ENCODE measurements at places on chromosomes 6 and 20. TPM values are rescaled to one million over a fixed set of nuclear protein-coding genes. Genes with fewer than 3 reads are reported as not detected.

DNA sequence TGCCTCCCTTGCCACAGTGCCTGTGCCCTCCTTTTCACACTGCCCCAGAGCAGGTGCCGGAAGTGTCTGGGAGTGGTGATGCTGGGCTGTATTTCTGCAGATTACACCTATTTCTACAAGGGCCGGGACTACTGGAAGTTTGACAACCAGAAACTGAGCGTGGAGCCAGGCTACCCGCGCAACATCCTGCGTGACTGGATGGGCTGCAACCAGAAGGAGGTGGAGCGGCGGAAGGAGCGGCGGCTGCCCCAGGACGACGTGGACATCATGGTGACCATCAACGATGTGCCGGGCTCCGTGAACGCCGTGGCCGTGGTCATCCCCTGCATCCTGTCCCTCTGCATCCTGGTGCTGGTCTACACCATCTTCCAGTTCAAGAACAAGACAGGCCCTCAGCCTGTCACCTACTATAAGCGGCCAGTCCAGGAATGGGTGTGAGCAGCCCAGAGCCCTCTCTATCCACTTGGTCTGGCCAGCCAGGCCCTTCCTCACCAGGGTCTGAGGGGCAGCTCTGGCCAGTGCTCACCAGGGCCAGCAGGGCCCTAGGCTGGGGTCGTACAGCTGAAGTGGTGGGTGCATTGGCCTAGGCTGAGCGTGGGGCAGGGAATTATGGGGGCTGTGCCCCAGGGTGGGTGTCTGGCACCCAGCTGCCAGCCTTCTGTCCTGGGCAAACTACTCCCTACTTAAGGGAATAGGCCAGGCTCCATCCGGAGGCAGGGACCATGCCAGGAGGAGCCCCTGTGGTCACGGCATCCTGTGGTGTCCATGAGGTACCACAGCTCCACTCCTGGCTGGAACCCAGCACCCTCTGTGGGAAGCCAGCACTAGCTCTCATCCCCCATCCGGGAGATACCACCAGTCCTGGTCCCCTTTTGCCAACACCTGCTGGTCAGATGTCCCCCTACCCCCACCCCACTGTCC, 3.5 kb downstream of the MMP24OS start:
- DNase-seq: no peak

The CENPQ gene
- 5.6 TPM for total RNA-seq

DNA sequence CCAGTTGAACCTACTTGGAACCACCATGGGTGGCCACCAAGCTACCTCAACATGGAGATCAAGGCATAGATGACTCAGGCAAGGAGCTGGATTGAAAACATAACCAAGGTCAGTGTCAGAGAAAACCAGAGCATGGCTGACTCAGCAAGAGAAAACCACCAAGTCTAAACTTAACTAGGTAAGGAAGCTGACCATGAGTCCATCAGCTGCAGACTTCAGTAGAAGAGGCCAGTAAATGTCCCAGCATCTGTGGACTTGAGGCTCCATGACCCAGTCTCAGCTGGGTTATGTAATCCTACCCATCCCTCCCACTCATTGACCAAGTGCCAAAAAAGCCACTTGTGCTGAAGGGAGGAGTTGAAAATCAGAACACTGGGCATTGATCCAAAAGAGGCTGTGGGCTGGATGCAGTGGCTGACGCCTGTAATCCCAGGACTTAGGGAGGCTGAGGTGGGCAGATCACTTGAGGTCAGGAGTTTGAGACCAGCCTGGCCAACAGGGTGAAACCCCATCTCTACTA, 93.7 kb upstream of the CBLN4 start:
- DNase-seq: no peak

The PROCR gene
- 4.7 TPM for total RNA-seq

- no peak for DNase-seq
Measured at GRCh38 chr20:12977328-12978125, 31.2 kb upstream of the SPTLC3 start.

The SIRPB1 gene
- total RNA-seq: 0.47 TPM

The CRISP2 gene
- not detected for total RNA-seq

The NHSL1 gene
- total RNA-seq: 69.6 TPM

The PTK6 gene
- 0.16 TPM for total RNA-seq

DNA sequence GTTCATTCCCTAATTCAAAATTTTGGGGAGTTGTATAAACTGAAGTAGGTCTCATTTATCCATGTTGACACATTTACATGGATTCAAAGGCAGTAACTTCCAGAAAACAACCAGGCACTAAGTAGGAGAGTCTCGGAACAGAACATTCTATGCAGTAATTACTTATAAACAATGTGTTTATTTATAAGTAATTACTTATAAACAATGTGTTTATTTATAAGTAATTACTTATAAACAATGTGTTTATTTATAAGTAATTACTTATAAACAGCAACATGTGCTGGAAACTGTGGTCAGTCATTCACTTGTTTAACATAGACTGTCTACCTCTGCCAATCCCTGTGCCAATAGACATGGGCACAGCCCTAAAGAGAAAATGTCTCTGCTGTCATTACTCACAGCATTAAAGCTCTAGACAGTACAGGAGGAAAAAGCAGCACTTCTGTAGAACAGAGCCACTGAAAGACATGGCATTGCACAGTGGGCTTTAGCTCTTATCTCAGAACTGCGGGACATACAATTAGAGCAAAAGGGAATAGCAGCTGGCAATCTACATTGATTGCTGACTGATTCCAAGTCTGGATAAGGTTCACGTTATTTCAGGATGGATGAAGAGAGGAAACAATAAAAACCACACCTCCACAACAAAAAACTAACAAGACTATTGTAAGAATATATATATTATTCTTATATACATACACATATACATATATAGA, 188.2 kb downstream of the WDR27 start:
- DNase-seq: no peak

DNA sequence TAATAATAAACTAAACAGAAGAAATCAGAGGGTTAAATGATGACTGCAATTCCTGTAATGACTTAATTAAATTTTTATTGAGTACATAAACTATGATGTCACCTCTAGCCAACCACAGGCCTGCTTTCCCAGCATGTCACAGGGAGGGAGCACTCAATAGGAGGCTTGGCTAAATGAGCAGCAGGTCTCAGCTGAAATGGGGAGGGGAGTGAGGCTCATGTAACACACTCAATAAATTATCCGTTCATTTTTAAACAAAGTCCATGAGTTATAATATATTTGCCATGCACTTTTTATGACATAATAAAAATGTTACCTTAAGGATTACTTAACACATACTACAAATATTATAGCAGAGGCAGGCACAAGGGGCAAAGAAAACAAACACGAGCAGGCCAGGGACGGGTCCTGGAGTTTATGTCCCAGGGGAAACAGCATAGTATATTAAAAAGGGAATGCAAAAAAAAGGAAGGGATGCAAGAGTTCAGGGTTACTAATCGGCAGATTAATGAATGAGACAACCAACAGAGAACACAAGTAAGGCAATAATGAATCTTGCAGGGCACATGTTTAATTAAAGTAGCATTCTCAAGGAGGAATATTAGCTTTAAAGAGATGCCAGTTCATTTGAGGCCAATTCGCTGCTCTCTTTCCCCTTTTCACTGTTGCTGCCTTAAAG, 27.1 kb upstream of the FAM83C start:
- DNase-seq: no peak

Measured in occipital lobe (tissue), 3 donors.